ENCODE measurements at places on chromosomes 3 and 15. TPM values are rescaled to one million over a fixed set of nuclear protein-coding genes. Genes with fewer than 3 reads are reported as not detected.

GRCh38 chr3:64360280-64360679 is 135.0 kb upstream of the PRICKLE2 start:
- H3K27ac ChIP-seq, result no peak overlapping the region
- H3K27me3 ChIP-seq, result no peaks in the 10 kb centered on the region
- H3K36me3 ChIP-seq, result no peaks in the 10 kb centered on the region
- H3K4me3 ChIP-seq, result no peak overlapping the region

GRCh38 chr15:101306341-101307047 is 11.4 kb upstream of the SNRPA1 start:
- no peak for DNase-seq
- no peak overlapping the region for H3K4me3 ChIP-seq
- H3K4me1 ChIP-seq, result no peaks in the 10 kb centered on the region
- H3K36me3 ChIP-seq, result no peaks in the 10 kb centered on the region
- H3K27ac ChIP-seq, result no peak overlapping the region
- H3K27me3 ChIP-seq, result no peaks in the 10 kb centered on the region

DNA sequence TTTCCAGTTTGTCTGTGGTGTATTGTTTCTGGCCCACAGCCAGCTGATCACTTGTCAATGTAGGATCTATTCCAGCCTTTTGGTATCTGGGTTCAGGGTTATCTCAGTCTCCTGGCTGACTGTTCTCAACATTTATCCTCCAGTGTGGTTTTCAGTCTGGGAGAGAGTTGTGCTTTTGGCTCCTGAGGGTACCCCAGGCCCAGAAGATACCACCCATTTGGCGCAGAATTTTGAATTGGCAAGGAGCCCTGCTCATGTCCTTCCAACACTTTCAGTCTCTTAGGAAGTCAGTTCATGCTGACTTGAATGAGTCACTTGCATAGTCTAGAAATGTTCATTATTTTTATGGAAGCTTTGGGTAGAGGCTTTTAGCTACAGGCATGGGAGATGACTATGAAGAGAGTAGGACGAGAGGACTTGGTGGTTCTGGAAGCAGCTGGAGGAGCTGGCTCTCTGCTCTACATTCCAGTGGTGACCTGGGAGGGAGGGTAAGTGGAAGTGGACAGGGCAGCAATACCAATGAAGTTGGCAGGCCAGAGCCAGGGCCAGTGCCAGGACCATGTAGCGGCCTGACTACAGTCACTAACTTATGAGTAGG is 7.2 kb downstream of the POLR2H start:
- H3K4me3 ChIP-seq, result no peak overlapping the region
- H3K36me3 ChIP-seq, result peaks cover 37% of the 10 kb centered on the region

- no peak overlapping the region for H3K27ac ChIP-seq
- no peaks in the 10 kb centered on the region for H3K4me1 ChIP-seq
- no peak overlapping the region for H3K4me3 ChIP-seq
- H3K27me3 ChIP-seq, result no peaks in the 10 kb centered on the region
- DNase-seq, result no peak
- no peaks in the 10 kb centered on the region for H3K36me3 ChIP-seq
Measured at GRCh38 chr3:148889828-148890227, 24.7 kb downstream of the CPA3 start.

DNA sequence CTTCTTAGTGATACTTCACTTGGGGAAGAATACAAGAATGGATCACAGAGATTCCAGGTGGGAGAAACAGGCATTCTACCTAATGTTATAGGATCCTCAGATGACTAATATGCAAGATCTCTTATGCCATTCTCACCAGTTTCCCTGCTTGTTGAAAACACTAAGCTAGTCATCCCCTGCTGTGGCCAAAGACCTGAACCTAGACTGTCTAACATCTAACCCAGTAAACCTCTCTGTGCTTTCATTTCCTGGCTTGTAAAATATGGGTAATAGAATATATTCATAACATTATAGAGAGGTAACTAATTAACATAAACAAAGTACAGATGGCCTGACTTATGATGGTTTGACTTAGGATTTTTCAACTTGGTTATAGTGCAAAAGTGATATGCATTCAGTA is 776.3 kb downstream of the TUSC7 start:
- H3K4me1 ChIP-seq, result no peaks in the 10 kb centered on the region
- H3K27ac ChIP-seq, result no peak overlapping the region
- DNase-seq, result no peak
- no peaks in the 10 kb centered on the region for H3K36me3 ChIP-seq
- H3K4me3 ChIP-seq, result no peak overlapping the region

- H3K4me3 ChIP-seq, result no peak overlapping the region
- DNase-seq, result no peak
Measured at GRCh38 chr15:57915827-57916531, 149.5 kb downstream of the ALDH1A2 start.

- H3K4me1 ChIP-seq, result no peaks in the 10 kb centered on the region
- no peak overlapping the region for H3K4me3 ChIP-seq
- no peak overlapping the region for H3K27ac ChIP-seq
- no peaks in the 10 kb centered on the region for H3K27me3 ChIP-seq
- DNase-seq, result no peak
- no peaks in the 10 kb centered on the region for H3K36me3 ChIP-seq
Measured at GRCh38 chr3:41710646-41711388, 251.1 kb downstream of the ULK4 start.

GRCh38 chr15:54289590-54290136 is 311.4 kb downstream of the UNC13C start:
- H3K4me3 ChIP-seq, result no peak overlapping the region
- H3K4me1 ChIP-seq, result no peaks in the 10 kb centered on the region
- H3K27ac ChIP-seq, result no peak overlapping the region
- DNase-seq, result no peak
- no peaks in the 10 kb centered on the region for H3K27me3 ChIP-seq
- H3K36me3 ChIP-seq, result no peaks in the 10 kb centered on the region

GRCh38 chr3:65946438-65946837 is 92.3 kb downstream of the MAGI1 start:
- no peak overlapping the region for H3K4me3 ChIP-seq
- H3K27ac ChIP-seq, result no peak overlapping the region
- DNase-seq, result no peak

- H3K36me3 ChIP-seq, result no peaks in the 10 kb centered on the region
- H3K4me1 ChIP-seq, result no peaks in the 10 kb centered on the region
- DNase-seq, result no peak
- no peak overlapping the region for H3K4me3 ChIP-seq
Measured at GRCh38 chr3:43194069-43194468, 88.2 kb upstream of the POMGNT2 start.

- no peaks in the 10 kb centered on the region for H3K4me1 ChIP-seq
- DNase-seq, result no peak
- H3K36me3 ChIP-seq, result no peaks in the 10 kb centered on the region
Measured at GRCh38 chr15:98123834-98124233, 163.3 kb downstream of the ARRDC4 start.

DNA sequence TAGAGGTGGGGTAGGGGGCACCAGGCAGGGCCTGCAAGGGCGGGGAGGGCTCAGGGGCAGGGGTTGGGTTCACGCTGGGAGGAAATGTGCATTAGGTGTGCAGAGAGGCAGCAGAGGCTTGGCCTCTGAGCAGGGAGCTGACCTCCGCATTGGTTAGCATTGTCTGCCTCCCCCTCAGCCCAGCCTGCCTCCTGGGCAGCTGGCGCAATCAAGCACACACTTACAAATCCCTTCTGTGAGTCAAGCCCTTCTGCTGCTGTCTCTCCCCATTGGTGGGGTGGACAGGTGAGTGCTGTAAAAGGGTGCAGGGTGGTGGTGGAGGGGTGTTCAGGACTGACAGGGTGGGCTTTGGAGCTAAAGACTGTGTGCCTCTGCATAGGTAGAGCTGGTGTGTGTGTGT is 9.3 kb downstream of the LOXL1 start:
- H3K36me3 ChIP-seq, result no peaks in the 10 kb centered on the region
- no peak for DNase-seq

- DNase-seq, result peak; percentile 79
- H3K27ac ChIP-seq, result peak overlapping the region; percentile 96
- H3K4me1 ChIP-seq, result peaks cover 94% of the 10 kb centered on the region
Measured at GRCh38 chr3:105800320-105800719, 68.5 kb downstream of the CBLB start.

DNA sequence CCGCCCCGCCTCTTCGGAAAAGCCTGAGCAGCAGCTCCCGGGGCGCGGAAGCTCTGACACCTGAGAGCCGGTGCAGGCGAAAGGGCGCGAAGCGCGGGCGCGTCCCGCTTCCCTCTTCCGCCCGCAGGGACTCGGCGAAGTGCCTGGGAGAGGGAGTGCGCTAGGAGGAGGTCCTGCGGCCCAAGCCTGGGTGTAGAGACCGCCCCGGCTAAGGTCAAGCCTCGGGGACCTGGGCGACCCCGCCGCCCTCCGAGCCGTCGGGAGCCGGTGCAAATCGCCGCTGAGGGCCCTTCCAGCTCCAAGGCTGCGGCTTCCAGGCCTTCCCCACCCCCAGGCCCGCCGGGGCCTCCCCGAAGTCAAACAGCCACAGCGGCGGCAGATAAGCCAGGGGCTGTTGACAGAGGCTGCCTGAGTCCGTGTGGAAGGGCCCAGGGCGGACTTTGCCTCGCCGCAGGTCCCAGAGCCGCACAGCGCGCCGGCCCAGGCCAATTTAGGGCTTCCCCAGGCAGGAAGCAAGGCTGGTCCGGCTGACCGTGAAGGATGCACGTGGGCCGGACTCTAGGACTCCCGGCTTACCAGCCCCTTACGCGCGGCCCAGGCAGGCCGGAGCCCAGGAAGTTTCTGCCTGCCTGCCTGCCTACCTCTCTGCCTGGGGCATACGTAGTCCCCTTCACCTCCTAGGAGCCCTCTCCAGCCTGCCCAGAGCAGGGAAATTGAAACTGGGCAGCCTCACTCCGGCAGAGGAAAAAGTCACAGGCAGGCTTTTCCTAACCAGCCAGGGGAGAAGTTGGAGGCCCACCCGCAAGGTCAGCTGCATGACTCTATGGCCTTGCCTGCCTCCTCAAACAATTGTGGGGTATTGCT is 2.3 kb downstream of the ITPKA start:
- no peak overlapping the region for H3K4me3 ChIP-seq
- no peak for DNase-seq
- H3K27me3 ChIP-seq, result no peaks in the 10 kb centered on the region
- H3K27ac ChIP-seq, result no peak overlapping the region

DNA sequence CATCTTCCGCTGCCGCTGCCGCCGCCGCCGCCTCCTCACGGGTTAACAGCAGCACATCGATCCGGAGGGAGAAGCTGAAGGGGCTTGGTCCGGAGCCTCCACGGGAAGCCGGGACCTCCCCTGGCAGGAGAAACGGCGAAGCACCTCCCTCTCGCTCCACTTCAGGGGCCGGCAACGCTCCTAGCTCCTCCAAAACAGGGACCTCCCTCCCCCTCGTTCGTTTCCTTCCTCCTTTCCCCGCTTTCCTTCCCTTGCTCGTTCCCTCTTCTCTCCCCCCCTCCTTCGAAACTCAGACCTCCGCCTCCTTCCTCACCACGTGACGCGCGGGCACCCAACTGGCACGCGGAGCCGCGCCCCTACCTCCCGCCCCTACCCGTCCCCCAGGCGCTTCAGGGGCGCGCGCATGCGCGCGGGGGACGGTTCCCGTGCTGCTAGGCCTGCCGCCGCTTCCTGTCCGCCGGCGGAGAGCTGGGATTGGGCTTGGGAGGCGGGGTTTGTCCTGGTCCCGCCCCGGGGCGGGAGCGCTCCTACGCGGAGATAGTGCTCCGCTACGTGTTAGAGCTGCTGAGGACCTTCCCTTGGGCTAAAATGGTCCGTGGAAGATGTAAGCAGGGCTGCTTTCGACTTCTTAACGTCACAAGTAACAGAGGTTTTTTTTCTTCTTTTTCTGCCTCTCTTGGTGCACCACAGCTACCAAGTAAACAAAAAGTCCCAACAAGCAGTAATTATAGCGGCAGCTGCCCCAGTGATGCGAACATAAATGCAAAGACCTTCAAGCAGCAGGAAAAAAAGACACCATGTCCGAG is at the start of gene ADAM10:
ADAM10 (minus strand) TSS at position 176 of the 806 bp plus-strand sequence; CDS start at position 3, 173 bp downstream.
- peak; percentile 99 for DNase-seq
- H3K27me3 ChIP-seq, result no peaks in the 10 kb centered on the region
- peaks cover 31% of the 10 kb centered on the region for H3K4me1 ChIP-seq
- H3K36me3 ChIP-seq, result no peaks in the 10 kb centered on the region

DNA sequence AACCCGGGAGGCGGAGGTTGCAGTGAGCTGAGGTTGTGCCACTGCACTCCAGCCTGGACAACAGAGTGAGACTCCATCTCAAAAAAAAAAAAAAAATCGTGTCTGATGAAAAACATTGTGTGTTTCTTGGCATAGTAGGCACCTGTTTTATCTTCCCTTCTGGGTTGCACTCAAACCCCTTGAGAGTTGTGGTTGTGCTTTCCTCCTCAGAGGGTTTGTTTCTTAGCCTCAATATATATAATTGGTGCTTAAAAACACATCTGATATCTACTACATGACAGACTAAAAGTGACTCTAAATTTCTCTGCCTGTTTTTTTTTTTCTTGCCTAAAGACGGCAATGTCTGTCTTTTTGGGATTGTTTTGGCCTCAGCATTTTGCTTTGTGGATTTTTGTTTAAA is 7.6 kb downstream of the NR1D2 start:
- peaks cover 30% of the 10 kb centered on the region for H3K4me1 ChIP-seq
- H3K27me3 ChIP-seq, result no peaks in the 10 kb centered on the region
- H3K4me3 ChIP-seq, result no peak overlapping the region
- no peak overlapping the region for H3K27ac ChIP-seq
- peak; percentile 78 for DNase-seq

- no peaks in the 10 kb centered on the region for H3K27me3 ChIP-seq
- no peaks in the 10 kb centered on the region for H3K4me1 ChIP-seq
- no peak for DNase-seq
- H3K36me3 ChIP-seq, result no peaks in the 10 kb centered on the region
Measured at GRCh38 chr3:11245827-11246662, 26.2 kb upstream of the ATG7 start.

Gene IL1RAP
- total RNA-seq, result 1.6 TPM

Gene BUB1B
- total RNA-seq, result 58.2 TPM

Gene FAM81A
- total RNA-seq, result 0.76 TPM

Gene GJD2
- total RNA-seq, result not detected

Gene CRYGS
- 12.2 TPM for total RNA-seq

Gene MUC13
- 0.07 TPM for total RNA-seq

Gene SH2D7
- not detected for total RNA-seq

Gene DPPA2
- not detected for total RNA-seq

Gene ISLR2
- not detected for total RNA-seq

All from Karpas-422 (cell line).